Activated CD8-positive, alpha-beta memory T cell treated with anti-CD3 and anti-CD28 coated beads for 48 hours (primary cell): ENCODE measurements at places on chromosomes 16 and 17.

DNA sequence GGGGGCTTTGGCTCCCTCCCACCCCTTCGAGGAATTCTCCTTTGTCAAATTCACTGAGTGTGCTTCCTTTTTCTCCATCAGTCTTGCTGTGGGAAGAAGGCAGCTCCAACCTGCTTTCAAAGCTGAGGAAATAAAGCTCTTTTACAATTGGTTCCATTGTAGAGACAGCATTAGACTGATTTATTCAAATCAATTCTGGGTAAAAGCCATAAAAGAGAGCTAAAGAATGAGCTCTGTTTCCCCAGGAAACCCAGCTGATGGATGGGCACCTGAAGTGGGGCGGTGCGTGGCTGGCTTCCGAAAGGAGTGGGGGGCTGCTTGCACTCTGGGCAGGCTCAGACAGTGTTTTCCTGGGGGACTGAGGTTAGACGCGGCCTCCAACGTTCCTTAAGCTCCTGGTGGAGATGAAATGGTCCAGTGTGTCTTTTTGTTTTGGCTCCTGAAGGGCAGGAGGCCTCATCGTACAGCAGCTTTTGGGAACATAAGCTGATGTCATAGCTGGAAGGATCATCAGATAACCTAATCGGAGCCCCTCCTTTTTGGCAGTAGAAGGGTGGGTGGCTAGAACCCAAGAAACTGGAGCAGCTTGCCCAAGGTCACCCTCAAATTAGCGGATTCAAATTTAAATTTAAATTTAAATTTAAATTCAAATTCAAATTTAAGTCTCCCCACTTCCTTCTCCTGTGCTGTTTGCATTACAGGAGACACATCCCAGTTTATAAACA lies 128.5 kb upstream of the EEF2KMT start:
- DNase-seq, result no peak

- no peak for DNase-seq
Observed at GRCh38 chr16:22291860-22292318, 5.3 kb upstream of the POLR3E start.

- DNase-seq, result no peak
Observed at GRCh38 chr16:27202923-27203506, 311 bp upstream of the KDM8 start.

GRCh38 chr17:37650419-37651003 lies 7.3 kb upstream of the DDX52 start:
- no peak for DNase-seq

DNA sequence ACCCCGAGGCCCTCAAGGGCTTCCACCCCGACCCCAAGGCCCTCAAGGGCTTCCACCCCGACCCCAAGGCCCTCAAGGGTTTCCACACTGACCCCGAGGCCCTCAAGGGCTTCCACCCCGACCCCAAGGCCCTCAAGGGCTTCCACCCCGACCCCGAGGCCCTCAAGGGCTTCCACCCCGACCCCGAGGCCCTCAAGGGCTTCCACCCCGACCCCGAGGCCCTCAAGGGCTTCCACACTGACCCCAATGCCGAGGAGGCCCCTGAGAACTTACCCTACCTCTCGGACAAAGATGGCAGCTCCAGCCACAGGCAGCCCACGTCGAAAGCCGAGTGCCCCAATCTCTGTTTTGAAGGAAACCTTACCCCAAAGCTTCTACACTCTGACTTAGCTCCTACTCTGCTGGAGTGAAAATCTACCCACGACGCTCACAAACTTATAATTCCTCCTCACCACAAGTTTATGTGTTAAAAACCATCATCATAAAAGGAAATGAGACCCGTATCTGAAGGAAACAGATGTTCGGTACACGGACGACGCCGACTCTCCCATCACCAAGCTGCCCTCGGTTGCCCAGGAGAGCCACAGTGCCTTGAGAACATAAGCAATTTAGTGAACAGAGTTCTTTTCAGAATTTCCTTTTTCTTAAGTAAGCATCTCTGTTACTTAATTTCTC lies 61.2 kb upstream of the RPH3AL start:
- DNase-seq, result no peak

DNA sequence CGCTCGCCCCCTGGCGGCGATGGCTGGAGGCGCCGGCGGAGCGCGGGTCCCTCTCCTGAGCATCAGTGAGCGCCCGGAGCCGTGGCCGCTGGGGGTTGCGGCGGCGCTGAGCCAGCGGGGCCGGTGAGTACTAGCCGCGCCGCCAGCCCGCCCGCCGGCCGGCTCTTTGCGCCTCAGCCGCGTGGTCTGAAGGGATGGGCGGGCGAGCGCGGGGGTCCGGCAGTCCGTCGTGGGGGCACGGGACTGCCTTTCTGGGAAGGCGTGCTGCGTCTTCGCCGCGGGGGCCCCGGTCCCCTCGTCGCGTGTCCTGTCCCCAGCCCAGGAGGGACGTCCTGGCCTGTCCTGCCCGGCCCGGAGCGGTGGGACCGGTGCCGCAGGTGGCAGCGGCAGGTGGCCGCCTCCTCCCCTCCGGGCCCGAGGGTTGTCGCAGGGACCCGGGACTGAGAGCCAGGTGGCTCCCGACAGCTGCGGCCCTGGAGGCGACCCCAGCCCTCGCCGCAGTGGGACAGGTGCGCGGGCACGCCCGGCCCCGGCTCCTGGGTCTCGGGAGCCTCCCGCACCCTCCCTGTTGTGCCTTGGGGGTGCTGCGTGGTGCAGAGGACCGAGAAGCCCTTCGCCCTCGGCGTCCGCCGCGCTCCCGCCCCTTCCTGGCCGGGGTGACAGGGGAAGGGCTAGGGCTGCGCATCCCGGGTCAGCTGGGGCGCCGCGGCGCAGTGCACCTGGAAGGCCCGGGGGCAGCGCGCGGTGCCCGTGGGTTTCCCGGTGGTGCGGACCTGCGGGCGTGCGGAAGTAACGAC lies at the start of gene SPECC1:
TSS of gene SPECC1 (plus strand) at position 58 of the 797 bp plus-strand sequence. CDS start 87,293 bp downstream, outside the sequence.
- DNase-seq, result no peak

GRCh38 chr17:57948169-57948554 lies 7.0 kb downstream of the CUEDC1 start:
- DNase-seq, result no peak

- no peak for DNase-seq
Observed at GRCh38 chr17:80999536-81000333, 8.1 kb downstream of the CHMP6 start.

DNA sequence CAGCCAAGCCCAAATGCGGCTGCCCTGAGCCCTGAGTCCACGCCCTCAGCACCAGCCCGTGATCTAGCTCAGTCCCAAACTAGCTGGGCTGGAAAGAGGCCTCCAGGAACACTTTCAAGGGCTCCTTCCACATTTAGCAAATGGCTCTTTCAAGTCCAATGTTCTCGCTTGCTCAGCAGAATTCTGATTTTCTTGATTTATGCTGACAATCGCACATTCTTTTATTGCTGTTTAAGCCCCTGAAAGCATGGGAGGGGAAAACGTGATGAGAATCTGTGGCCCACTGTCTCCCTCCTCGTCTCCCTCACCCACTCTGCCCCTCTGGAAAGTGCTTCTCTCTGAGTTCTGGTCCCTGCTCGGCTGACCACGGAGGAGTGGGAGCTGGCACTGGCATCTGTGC lies 293.8 kb downstream of the FOXL1 start:
- DNase-seq, result no peak

DNA sequence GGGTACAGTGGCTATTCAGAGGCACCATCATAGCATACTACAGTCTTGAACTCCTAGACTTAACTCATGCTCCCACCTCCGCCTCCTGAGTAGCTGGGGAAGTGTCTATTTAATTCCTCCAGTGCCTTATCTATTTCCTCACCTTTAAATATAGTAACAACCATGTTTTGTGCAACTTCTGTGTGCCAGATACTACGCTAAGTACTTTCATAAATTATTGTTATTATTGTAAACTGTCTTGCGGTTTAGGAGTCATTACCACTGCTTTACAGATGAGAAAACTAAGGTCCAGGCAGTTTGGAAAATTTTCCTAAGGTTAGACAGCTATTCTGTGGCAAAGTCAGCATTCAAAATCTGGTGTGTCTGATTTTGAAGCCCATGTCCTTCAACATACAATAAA lies 359.1 kb upstream of the XYLT1 start:
- DNase-seq, result no peak

DNA sequence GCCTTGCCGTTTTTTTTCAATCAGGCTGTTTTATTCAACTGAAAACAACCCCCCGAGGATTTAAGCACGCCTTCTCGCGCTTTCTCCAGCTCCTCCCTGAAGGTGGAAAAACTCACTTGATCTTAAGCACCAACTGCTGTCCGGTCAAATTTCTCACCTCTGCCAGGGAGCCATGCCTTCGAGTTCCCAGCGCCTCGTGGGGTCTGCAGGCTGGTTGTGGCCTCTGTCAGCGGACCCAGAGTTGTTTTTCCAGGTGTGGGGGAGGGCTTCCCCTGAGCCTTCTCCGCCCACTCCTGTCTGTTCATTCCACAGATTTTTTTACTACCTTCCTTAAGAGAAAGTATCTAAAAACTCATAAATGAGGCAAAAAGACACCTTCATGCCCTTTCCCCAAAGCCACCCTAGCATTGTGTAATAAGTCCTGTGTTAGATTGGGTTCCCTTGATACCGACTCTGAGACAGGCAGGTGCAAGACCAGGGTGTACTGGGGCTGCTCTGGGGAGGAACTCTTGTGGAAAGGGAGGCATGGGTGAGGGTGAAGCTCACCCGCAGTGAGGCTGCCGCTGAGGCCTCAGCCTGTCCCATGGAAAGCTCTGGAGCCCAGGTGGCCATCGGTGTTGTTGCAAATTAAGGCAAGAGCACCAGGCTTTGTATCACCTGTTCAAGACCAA lies 101.6 kb downstream of the AXIN2 start:
- no peak for DNase-seq

GRCh38 chr17:65470783-65471182 lies 90.7 kb downstream of the AXIN2 start:
- DNase-seq, result no peak

DNA sequence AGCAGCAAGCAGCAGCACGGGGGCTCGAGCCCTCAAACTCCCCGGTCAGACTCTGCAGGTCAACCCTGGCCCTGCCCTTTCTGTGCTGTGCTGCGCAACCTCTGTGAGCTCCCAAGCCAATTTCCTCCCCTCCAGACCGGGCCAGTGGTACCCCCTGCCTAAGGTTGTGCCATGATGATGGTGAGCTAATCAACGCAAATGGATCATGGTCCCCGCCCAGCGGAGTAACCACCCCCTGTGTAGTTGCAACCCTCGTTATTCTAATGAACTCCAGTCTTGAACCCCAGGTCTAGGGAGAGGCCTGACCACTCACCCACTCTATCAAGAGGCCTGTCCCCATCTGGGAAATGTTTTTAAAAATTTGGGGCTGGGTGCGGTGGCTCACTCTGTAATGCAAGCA lies 201.8 kb upstream of the FOXF1 start:
- no peak for DNase-seq

DNA sequence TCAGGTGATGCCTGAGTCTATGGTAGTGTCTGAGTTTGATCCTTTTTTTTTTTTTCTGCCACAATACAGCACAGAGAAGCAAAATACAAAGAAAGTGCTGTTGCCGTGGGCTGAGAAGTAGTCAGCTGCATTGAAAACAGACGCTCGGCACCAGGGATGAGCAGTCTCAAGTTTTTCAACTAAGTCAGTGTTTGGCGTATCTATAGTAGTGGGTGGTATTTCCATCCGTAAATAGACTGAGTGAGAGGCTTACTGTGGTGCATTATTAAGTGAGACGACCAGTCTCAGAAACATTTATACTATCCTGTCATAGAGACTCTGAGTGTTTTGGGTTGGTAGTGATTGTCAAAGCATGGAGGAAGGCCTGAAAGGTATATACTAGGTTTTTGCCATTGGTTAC lies 221.3 kb downstream of the SNX29 start:
- no peak for DNase-seq

GRCh38 chr16:4623593-4623992 lies 1.0 kb upstream of the MGRN1 start:
- DNase-seq, result no peak

DNA sequence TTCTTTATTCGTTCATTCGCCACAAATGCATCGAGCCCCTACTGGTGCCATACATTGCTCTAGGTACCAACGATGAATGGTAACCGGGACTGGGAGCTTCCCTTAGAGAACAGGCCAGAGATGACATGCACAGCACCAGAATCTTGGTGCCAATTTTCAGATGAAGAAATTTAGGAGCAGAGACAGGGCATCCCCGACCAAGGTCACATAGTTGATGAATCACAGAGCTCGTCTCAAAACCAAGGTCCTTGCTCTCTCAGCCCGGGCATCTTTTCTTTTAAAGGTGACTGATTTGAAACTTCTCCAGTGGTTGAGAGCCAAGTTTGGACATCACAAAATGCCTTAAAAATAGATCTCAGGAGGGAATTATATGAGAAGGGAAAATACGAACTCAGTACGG lies 73.2 kb upstream of the C16orf82 start:
- no peak for DNase-seq

DNA sequence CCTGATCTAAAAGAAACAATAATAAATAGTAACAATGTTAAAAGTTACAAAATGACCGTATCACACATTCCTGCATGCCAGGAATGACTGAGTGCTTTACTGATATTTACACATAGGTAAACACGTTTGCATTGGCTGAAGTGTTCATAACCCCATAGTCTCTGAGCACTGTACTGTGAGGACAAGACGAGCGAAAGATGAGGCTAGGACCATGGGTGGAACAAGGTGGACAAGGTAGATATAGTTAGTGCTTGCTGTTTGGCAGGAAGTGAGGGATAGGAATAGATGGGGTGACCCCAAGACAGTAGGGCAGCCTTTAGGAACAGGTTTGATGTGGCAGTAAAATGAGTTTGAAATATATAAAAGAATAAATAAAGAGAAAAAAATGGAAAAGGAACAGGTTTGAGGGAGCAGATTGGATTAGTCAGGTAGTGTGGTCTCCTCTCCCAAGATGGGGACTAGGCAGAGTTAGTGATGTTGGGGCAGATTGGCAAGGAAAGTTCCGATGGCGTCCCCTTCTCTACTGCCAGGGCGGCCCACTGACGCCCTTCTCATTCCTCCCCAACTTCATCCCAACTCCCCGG lies 452 bp upstream of the E2F4 start:
- no peak for DNase-seq

GRCh38 chr17:79970576-79971068 lies 65.0 kb downstream of the TBC1D16 start:
- no peak for DNase-seq

DNA sequence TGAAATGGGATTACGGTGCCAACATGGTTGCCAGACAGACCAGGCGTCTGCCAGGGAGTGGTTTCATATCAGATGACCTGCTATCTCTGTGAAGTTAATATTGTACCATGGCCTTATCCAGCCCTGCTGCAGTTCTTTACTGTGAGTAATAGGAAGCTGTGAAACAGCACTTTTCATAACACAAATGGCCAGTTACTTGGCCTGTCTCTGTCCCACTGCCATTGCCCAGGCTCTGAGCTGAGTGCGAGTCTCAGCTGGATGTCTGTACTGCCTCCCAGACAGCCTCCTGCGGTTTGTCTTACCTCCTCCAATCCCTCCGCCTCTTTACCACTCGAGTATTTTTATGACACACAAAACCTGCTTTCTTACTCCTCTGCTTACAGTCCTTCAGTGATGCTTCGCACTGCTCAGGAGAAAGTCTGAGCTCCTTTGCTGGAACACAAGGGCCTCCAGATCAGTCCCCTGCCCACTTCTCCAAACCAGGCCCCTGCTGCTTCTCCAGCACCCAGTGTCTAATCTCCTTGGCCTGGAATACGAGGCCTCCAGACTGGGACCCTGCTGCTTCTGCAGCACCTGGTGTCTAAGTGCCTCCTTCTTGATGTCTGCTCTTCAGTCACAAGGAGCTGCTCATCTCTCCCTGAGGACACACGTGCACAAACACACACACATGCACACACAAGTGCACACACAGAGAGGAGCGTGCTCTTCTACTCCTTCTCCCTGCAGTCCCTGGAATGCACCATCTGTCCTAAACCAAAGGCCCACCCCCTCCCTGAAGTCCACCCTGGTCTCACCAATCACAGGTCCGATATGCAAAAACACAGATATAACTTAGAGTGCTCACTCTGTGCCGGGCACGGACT lies 17.1 kb upstream of the RHOT1 start:
- DNase-seq, result no peak
